ENCODE measurements at places on chromosomes 4 and X. TPM values are rescaled to one million over a fixed set of nuclear protein-coding genes. Genes with fewer than 3 reads are reported as not detected.
A peak's percentile ranks its signal among the peaks of the same experiment; 100 is the strongest.

RHOXF1 gene
- not detected for total RNA-seq

GRID2 gene
- total RNA-seq = not detected

TNIP3 gene
- total RNA-seq = 0.32 TPM

DNA sequence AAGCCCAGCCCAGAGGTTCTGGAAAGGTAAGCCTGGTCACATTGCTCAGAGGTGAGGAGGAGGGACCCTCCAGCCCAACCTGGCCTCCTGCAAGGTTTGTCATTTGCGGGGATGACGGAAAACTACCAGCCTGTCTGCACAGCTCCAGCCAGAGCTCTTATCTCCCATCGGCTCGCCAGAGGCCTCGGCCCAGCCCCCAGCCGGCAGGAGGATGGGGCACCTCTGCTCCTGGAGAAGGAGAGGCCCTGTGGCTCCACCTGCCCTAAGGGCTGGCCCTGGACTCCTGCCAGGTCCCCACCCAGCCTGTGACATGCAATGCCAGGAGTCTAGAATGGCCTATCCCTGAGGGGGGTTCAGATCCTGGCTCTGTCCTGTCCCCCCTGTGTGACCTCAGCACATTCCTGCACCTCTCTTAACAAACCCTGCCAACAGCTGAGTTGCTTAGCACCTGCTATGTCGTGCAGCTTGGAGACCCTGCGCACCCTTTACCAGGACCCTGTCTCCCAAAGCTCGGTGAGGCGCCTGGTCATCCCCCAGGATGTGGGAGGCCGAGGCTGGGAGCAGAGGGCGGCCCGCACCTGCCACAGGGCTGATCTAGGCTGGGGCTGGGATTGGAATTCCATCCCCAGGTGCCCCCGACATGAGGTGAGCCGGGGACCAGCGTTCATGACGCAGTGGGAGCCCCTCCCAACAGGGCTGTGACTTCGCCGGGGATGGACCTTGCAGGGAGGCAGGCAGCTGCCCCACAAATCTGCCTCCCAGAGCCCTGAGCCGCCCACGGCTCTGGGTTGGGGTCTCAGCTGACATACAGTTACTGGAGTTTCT lies 14.4 kb downstream of the ADRA2C start:
- DNase-seq = no peak

- peak; percentile 51 for DNase-seq
Measured at GRCh38 chr4:107863850-107864371, 39.2 kb downstream of the SGMS2 start.

GRCh38 chr4:167786504-167786903 lies 305.8 kb upstream of the ANXA10 start:
- DNase-seq = no peak

DNA sequence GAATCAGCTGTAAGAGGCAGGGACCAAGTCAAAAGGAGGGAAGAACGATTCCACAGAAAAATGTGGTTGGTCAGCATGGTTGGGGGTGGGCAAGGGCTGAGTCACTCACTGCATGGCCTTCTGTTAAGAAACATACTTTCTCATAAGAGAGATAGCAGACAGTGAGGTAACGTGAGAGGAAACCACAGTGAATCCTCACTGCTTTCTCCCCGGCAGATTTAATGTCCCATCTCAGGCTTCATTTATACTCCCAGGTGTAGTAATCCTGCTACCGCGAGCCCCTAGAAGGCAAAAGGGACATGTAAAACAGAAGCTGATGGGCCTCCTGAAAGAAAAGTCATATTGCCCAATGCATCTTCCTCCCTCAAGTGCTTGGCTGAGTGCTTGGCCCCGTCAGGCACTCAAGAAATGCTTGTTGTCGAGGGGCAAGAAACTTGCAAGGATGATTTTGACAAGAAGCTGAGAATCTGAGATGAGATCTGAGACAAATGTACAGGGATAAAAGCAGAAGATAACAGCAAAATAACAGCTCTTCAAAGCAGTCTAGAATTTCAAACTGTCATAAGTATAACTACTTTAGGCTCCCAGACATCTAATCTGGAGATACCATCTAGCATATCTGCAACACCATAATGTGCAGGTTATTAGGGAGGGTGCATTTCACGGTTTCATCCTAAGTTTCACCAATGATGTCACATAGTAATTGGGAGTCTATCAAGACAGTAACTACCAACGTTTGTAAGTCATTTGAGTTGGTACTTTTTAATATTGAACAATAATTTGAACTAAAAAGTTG lies 40.2 kb downstream of the SH3KBP1 start:
- peak; percentile 90 for DNase-seq

DNA sequence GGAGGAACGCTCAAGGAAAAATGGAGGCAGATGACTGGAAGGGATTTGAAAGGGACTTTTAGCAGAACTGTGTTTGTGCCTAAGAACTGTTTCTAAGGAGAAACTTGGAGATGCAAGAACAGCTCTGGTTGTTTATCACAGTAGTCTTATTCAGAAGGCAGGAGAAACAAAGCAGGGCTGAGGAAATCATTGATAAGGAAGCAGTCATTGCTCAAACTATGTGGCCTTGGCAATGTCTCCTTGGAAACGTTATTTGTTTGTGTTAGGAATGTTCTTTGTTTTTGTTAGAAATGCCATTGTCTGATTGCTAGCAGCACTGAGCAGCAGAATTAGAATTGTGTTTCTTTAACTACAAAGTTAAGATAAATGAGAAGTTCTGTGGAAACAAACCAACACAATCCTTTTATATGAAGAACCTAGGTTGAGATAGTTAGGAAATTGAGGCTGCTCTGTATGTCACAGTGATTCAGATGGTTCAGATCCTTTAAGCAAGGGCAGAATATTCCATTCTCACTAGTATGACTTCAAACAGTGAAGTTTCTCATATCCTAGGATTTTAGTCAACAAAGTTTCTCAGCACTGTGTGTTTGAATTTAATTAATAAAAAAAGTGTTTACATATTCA lies 1191.3 kb upstream of the IGFBP7 start:
- DNase-seq = no peak

DNA sequence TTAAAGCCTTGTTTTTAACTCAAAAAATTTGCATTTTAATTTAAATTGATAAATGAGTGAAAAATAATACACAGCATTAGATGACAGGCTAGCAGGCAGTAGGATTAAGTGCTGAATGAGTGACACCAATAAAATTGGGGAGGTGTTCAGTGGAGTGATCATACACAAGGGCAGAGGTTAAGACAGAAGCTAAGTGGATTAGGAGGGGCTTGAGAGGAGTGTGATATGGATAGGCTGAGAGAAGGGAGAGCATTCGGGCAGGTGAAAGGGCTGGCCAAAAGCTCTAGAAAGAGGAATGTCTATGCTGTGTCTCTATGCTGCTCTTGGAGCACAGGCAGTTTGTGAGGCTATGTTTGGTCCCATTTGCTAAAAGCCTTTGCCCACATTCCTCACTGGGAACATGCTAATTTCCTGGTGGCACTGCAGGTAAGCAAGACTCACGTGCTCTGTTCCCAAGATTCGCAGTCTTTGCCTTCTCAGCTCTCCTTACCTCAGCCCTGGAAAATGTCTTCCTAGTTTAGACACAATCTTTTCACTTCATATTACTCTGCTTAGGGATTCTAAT lies 52.8 kb upstream of the CCSER1 start:
- DNase-seq = no peak

GRCh38 chr4:16233569-16234177 lies 7.4 kb upstream of the TAPT1 start:
- DNase-seq = no peak

- peak; percentile 61 for DNase-seq
Measured at GRCh38 chr4:98659106-98659592, 738 bp upstream of the TSPAN5 start.

- DNase-seq = no peak
Measured at GRCh38 chrX:17710871-17711301, 26.4 kb upstream of the SCML1 start.
